ENCODE measurements at places on chromosomes 16 and 17. TPM values are rescaled to one million over a fixed set of nuclear protein-coding genes. Genes with fewer than 3 reads are reported as not detected.
A peak's percentile ranks its signal among the peaks of the same experiment; 100 is the strongest.

DNA sequence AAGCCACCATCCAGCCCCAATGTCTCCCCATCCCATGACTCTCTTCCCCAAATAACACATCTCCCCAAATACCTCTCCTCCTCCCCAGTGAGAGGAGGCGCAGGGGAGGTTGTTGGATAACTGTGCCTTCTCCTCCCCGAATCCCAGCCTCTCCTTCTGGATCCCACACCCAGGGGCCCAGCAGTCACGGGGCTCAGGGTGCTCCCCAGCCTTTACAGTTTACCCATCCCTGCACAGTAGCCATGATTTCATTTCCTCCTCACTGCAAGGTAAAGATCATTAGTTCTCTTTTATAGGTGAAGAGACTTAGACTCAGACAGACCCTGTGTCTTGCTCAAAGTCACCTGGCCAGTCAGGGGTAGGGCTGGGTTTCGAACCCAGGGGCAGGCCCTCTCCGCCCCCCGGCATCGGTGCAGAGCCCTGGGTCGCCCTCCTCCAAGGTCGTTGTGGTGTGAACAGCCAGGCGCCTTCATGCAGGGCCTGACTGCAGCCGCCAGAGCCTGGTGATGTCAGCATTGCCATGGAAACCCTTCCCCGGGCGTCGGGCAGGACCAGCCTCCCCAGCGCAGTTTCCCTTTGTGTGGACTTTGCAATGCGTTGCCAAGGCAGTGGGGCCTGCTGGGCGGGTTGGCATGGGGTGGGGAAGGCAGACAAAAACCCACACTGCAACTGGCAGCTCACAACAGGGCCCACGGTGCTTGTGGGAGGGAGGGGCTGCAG is 53.3 kb upstream of the TOB1 start:
- DNase-seq = peak; percentile 93

DNA sequence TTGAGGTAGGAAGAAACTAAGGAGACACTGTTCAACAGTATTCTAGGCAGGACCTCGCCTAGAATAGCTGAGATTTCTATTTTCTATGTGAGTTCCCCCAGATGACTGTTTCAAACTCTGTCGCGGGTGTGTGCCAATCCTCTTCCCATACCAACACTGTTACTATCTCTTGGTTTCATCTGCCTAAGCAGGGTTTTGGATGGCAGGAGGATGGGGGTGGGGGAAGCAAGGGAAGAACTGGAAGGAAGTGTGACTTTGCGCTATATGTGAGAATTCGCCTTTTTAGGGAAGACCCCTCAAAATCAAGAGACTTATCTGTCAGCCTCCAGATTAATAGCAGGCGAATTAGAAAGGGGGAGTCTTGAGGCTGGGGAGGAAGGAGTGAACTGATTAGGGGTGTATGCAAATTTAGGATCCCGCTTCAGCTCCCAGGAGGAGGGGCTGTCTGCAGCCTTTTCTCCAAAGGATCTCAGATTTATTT is 521 bp upstream of the G6PC3 start:
- DNase-seq = no peak

DNA sequence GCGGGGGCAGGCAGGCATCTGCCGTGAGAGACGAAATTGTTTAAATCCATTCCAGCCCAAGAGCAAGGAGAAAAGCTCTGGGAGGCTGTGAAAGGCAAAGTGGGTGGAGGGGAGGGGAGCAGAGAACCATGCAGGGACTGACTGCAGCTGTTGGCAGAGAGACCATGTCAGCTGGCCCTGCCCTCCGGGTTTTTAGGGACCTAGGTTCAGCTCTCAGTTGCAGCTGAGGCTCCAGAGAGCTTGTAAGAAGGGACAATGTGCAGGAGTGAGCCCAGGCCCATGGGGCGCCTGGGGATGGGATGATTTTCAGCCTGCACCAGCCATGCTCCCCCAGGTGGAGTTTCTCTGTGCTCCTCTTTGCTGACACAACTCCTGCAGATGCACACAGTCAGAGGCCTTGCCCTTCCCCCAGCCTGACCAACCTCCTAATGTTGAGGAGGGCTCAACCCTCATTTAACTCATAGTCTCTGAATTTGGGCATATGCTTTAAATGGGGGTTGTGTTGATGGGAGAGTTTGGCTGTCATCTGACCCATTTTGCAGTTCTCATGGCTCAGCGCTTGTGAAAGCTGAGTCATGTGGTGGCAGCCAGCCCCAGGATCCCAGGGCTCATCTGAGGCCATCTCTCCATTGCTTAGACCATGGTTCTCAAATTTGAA is 70.9 kb downstream of the PLXDC1 start:
- DNase-seq = no peak

DNA sequence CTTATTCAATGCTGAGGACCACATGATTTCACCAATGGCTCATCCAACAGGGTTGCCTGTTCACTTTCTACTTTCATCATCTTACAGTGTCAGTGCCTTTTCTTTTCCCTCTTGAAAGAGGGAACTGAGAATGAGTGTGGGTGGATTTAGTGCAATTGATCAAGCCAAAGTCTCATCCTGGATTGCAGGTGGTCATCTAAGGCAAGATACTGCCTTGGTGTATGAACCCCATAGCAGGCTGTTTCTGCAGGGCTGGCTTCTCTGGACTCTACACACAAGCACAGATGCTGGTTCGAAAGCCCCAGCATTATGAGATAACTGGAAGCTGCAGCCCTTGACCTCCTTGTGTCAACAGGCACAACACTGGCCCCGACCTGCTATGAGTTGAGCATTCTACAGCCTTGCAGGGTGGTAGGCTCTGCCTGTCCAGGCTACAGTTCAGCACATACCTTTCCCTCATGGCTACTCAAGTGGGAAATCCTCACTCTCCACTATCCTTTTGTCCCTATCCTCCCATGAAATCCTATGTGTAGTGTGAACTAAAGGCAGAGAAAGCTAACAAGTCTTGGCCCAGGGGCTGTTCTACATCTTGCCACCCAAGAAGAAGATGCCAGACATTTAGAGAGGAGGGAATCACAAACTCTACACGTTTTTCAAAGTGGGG is 358.7 kb downstream of the SLC39A11 start:
- DNase-seq = no peak

- DNase-seq = no peak
Measured at GRCh38 chr17:20009052-20009301, 182 bp upstream of the SPECC1 start.

- DNase-seq = peak; percentile 80
Measured at GRCh38 chr17:50935221-50935995, 69.3 kb upstream of the TOB1 start.

DNA sequence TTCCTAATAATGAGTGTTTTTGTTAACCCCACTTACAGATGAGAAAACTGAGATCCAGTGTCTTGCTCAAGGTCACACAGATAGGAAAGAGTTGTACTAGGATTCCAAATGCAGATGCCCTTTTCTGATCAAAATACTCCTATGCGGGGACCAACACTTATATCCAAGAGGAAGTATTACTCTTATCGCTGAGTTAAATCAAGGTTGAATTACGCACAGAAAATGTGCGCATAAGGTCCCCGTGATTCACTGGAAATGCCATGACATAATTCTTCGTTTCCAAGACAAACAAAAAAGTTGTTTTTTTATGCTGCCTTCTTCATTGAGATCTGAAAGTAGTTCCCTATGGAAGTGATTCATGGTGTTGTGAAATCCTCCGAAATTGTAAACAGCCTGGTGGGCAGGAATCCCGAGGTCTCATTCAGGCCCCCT is 463.8 kb upstream of the HSBP1 start:
- DNase-seq = no peak

DNA sequence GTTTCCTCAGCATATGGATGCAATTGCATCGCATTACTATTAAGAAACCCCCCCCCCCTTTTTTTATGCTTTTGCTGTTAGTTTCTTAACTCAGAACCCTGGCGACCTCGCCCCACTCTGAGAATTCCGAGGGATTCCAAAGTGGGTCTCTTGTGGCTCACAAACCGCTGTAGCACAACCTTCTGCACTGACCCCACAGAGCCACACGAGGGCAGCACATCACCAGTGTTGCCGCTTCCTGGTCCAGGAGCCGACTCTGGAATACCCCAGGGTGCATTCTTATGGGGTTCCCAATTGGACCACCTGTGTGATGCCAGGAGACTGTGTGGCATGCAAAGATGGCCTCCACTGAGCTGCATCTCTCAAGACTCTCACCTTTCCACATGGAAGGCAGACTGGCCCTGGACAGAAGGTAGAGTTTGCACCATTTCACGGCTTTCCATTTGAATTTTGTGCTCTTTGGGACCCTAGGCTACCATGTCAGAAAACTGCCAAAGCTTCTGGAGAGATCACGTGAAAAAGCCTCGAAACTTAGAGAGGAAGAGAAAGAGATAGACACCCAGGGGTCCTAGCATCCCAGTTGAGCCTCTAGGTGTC is 432.7 kb upstream of the ASIC2 start:
- no peak for DNase-seq

DNA sequence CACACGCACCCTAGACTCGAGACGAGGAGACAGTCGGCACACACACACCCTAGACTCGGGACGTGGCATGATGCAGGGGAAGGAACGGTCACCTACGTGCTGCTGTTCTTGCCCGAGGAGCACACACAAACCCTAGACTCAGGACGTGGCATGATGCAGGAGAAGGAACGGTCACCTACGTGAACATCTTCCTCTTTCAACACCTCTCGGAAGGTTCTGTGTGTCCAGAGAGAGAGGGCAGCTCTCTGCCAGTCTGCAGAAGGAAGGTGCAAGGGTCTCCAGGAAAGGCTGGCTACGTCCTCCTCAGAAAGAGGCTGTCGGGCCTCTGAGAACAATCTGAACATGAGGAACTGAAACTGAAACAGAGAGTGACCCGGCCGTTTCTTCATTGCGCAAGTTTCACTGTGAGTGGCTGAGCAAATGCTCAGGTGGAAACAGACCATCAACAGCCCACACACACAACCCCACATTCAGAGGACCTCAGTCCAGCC is 43.4 kb downstream of the ZNF276 start:
- no peak for DNase-seq

GRCh38 chr16:67015313-67015731 is 13.6 kb upstream of the CBFB start:
- peak; percentile 43 for DNase-seq

- peak; percentile 81 for DNase-seq
Measured at GRCh38 chr16:85416228-85417109, 196.7 kb upstream of the GSE1 start.

- DNase-seq = no peak
Measured at GRCh38 chr17:59367657-59368045, 36.2 kb downstream of the YPEL2 start.

- DNase-seq = no peak
Measured at GRCh38 chr16:15754821-15755534, 101.8 kb downstream of the MYH11 start.

DNA sequence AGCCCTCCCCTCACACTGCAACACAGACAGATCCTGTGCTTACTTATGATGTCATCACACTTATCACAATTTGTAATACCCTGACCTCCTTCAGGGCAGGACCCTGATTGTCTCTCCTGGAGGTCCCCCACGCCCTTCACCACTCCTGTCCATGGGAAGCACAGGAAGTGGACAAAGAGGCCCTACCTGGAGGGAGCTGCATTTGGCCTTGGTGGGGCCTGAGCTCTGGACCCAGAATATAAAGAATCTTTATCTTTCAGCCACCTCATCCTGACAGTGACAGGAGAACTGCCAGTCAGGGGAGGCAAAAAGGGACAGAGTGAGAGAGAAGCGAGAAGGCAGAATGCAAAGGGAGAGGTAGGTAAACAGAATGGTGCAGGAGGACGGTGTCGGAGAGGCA is 303.4 kb upstream of the N4BP1 start:
- DNase-seq = no peak

- DNase-seq = no peak
Measured at GRCh38 chr16:52389045-52389444, 157.9 kb downstream of the TOX3 start.

DNA sequence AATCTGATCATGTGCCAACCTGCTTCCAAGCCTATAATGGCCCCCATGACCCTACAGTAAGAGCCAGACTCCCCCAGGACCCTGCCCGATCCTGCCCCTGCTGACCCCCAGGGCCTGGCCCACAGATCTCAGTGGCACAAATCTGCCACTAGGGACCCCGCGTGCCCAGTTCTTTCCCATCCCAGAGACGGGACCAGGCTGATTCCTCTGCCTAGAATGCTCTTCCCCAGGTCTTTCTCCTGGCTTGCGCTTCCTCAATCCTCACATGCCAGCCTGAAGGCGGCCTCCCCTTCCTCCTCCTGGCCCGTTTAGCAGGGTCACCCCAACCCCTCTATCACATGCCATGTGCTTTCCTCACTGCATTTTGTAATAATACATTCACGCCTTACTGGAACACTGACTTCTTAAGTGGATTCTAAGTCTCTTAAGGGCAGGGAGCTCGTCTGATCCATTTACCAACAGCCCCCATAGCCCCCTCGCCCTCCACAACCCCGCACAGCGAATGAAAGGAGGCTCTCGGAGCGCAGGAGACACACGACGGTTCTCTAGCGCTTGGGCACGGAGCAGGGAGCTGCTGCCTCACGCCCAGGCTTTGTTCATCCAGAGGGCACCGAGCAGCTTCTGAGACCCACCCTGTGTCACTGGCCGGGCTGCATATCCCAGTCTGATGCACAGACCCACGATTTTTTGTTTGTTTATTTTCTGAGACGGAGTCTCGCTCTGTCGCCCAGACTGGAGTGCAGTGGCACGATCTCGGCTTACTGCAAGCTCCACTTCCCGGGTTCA is 1.2 kb downstream of the TRIM65 start:
- no peak for DNase-seq

GRCh38 chr16:6753553-6753952 is 579.1 kb upstream of the RBFOX1 start:
- DNase-seq = no peak

GRCh38 chr16:15647294-15648014 is 2.6 kb upstream of the NDE1 start:
- no peak for DNase-seq

GRCh38 chr16:51701025-51701424 is 550.0 kb upstream of the SALL1 start:
- DNase-seq = no peak

- DNase-seq = peak; percentile 34
Measured at GRCh38 chr17:79645022-79645776, 34.3 kb upstream of the RBFOX3 start.

DNA sequence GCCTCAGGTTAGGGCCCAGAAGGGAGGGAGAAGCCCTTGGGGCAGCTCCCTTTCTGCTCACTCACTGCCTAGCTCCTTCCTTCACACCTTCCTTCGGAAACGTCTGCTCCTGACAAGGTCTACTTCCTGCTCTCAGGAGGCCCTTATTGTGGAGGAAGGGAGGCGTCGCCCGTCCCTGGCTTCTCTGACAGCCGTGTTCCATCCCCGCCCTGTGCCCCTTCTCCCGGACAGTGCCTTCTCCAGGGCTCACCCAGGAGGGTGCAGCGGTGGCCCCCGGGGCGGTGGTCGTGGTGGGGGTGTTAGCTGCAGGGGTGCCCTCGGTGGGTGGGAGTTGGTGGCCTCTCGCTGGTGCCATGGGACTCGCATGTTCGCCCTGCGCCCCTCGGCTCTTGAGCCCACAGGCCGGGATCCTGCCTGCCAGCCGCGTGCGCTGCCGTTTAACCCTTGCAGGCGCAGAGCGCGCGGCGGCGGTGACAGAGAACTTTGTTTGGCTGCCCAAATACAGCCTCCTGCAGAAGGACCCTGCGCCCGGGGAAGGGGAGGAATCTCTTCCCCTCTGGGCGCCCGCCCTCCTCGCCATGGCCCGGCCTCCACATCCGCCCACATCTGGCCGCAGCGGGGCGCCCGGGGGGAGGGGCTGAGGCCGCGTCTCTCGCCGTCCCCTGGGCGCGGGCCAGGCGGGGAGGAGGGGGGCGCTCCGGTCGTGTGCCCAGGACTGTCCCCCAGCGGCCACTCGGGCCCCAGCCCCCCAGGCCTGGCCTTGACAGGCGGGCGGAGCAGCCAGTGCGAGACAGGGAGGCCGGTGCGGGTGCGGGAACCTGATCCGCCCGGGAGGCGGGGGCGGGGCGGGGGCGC is 231.9 kb downstream of the SEC14L1 start:
- DNase-seq = no peak

NTN1 gene
- total RNA-seq = 5.9 TPM

JMJD8 gene
- total RNA-seq = 87.4 TPM

TEX19 gene
- total RNA-seq = not detected

EME1 gene
- total RNA-seq = 1.0 TPM

KRTAP3-1 gene
- total RNA-seq = not detected

Data from suprapubic skin (tissue), 4 donors.